ENCODE measurements at places on chromosomes 5 and 9.

DNA sequence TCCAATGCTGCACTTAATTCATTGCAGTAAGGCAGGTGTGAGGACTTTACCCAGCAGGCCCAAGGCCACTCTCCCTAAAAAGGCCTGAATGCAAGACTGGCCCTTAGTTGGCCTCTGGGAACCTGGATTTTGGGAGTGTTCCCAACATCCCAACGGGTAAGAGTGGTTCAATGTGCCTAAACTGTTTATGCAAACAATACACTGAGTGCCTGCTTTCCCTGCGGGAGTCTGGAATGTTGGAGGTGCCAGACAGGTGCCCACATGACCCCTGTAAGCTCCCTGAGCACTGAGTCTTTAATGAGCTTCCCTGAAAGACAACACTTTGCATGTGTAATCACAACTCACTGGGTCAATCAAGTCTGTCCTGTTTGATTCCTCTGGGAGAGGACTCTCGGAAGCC lies 37.4 kb downstream of the NSUN2 start:
- DNase-seq, result no peak

- no peak for DNase-seq
These were observed 46.1 kb upstream of the RAI14 start for GRCh38 chr5:34609951-34610441.

DNA sequence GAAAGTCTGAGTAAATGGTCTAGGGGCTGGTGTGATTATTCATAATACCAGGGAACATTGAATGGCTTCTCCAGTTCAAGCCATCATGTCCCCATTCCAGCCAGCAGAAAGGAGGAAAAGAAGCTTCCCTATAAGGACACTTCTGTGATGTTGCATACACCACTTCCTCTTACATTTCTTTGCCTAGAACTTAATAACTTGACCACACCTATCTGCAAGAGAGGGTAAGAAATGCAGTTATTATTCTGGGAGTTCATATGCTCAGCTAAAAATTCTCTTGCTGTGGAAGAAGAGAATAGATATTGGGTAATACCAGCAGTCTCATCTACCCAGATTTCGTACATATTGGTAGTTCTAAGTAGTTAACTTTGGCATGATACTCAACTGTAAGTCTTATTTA lies 166.1 kb downstream of the SLC28A3 start:
- no peak for DNase-seq

GRCh38 chr9:76729980-76730737 lies 34.1 kb upstream of the PCA3 start:
- no peak for DNase-seq
